AG20443 (cell line): ENCODE measurements at places on chromosomes 6 and 20.

DNA sequence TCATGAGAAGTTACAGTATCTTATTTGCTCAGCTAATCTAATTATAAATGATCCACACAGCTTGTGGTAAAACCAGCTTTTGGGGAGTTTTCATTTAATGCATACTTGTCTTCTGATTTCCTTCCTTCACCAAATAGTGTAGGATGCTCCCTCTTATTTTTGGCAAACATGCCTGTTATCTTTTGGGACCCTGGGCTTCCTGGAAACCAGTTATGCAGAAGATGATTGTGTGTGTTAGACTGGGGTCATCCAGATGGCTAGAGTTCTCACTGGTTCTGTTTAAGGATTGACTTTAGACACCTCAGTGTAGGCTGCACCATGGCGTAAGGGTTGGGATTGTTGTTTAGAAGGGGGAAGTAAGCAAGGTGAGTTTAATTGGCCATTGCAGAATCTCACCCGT, 61.3 kb downstream of the PTPN1 start:
- no peak for DNase-seq

DNA sequence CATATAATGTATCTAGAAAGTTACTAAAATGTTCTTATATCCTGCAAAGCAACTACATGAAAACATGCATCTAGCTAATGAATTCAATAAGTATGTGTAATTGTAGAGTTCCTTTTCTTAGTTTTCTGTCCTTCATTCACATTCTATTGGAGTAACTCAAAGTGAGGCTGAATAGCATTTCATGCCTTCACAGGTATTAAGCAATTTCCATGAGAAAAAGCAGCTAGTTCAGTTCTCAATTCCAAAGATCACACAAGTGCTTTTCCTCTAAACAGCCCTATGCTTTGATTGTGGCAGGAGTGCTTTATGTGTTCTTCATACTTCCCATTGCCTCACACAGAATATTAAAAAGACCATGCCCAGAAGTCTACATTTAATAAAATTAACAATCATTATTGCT, 274.9 kb downstream of the RFPL4B start:
- no peak for DNase-seq

- DNase-seq = peak; percentile 23
Observed at GRCh38 chr6:132161283-132161682, 210.1 kb upstream of the CCN2 start.

DNA sequence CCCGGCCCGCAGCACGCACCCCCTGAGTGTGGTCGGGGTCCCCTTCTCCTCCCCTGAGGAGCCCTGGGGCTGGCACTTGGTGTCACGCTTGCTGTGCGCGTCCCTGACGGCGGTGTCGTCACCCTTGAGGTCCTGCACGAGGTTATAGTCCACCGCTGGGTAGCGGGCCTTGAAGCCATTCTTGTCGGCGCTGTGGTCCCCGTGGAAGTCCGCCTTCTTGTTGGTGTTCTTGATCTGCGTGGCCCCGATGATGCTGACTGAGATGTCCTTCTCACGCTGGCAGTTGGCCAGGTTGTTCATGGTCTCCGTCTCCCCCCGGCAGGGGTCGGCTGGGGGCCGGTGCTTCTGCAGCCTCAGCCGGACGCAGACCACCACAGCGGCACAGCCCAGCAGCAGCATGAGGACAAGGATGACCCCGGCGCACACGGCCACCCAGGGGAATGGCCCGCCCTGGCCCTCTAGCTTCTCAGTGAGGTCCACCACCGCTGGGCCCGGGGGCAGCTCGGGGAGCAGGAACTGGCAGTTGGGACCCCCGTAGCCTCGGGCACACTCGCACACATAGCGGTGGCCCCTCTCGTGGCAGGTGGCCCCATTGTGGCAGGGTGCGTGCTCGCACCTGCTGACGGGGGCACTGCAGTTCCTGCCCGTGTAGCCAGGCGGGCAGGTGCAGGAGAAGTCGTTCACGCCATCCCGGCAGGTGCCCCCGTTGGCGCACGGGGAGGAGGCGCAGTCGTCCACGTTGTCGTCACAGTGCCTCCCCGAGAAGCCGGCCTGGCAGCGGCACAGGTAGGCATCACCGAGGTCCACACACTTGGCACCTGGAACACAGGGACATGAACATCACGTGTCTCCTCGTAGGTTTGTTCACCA, 7.4 kb downstream of the DLL1 start:
- no peak for DNase-seq

DNA sequence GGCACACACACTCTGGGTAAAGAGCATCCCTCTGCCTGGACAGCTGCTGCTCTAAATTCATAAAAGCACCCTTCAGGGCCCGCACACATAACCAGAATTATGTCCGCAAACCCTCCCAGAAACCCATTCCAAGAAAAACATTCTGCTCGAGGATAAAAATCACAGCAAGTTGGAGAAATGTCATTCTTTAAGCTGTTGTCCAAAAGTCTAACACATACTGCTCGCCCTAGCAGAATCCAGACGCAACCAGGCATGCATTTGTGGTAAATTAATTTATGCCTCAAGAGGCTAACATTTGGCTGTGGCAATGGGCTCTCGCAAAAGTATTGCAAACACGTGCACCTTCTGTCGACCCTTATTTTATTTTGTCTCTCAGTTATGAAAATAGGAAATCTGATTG, 116.1 kb upstream of the INSM1 start:
- no peak for DNase-seq

GRCh38 chr6:132661906-132662305, 2.9 kb upstream of the TAAR1 start:
- no peak for DNase-seq

- DNase-seq = no peak
Observed at GRCh38 chr6:12476484-12476883, 186.3 kb downstream of the EDN1 start.

GRCh38 chr6:90893400-90893799, 306.5 kb upstream of the MAP3K7 start:
- DNase-seq = no peak

DNA sequence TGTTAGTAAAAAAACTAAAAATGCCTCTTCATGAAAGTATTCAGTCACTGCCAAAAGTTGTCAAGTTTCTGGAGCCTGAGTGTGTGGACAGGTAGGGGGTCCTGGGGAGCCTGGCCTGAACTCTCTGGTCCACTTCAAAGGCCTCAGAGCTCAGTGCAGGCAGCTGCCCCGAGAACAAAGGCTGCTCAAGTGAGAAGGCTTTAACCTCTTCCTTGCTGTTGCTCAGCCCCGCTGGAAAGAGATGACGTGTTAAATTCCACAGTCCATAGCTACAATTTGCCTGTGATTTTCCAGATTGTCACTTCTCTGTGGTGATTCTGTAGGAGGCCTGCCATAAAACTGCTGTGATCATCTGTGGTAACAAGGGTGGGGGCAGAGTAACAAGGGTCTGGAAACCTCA, 96.9 kb downstream of the FAM120B start:
- DNase-seq = no peak

GRCh38 chr6:89146718-89147700, 1.2 kb downstream of the PM20D2 start:
- peak; percentile 27 for DNase-seq

DNA sequence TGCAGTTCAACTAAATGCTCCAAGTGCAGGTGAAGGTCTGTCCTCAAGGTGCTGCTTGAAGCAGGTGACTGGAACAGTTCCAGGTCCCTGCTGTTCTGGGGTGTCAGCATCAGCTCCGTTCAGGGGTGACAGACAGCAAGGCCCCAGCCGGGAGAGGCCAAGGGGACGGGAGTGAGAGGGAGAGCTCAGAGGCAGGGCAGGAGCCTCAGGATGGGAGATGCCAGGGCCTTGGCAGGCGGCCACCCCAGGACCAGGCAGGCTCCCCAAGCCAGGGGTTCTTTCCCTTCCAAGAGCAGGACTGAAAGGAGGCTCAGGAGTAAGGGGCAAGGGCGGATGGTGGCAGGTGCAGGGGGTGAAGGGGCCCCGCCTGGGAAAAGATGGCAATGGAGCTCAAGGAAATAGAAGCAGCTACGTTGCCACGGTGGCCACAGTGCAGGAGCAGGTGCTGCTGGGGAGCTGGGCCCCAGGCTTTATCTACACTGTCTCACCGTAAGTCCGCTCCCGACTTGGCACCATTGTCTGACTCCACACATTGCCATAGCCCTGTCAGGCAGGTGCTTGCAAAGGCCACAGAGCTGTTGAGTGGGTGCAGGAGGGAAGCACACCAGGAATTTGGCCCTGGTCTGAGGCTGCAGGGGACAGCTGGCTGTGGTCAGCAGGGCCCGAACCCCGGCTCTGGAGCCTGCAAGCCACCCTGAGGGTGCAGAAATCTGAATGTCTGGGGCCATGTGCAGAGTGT, 43.1 kb downstream of the ERMARD start:
- DNase-seq = no peak

DNA sequence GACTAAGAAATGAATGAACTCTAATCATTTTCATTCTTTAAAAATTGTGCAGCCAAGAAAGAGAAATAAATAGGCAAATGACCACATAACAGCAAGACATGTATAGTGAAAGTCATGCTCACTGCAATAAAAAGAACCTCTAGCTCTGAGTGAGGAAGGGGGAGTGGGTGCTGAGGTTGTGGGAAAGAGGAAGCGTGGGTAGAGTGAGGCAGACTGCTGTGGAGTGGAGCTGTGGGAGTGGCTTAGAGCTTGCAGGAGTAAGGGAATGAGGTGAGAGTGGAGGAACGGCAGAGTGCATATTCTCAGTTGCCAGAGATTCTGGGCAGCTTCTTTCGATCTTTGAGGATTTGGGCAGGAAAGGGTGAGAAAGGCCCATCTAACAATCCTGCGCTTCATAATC, 10.4 kb downstream of the DEFB129 start:
- no peak for DNase-seq
